ENCODE measurements at places on chromosomes 2 and 18.

- DNase-seq = no peak
These were observed 135.5 kb upstream of the MYT1L start for GRCh38 chr2:2466534-2466933.

GRCh38 chr2:159648643-159649042 is 32.3 kb upstream of the BAZ2B start:
- DNase-seq = no peak

DNA sequence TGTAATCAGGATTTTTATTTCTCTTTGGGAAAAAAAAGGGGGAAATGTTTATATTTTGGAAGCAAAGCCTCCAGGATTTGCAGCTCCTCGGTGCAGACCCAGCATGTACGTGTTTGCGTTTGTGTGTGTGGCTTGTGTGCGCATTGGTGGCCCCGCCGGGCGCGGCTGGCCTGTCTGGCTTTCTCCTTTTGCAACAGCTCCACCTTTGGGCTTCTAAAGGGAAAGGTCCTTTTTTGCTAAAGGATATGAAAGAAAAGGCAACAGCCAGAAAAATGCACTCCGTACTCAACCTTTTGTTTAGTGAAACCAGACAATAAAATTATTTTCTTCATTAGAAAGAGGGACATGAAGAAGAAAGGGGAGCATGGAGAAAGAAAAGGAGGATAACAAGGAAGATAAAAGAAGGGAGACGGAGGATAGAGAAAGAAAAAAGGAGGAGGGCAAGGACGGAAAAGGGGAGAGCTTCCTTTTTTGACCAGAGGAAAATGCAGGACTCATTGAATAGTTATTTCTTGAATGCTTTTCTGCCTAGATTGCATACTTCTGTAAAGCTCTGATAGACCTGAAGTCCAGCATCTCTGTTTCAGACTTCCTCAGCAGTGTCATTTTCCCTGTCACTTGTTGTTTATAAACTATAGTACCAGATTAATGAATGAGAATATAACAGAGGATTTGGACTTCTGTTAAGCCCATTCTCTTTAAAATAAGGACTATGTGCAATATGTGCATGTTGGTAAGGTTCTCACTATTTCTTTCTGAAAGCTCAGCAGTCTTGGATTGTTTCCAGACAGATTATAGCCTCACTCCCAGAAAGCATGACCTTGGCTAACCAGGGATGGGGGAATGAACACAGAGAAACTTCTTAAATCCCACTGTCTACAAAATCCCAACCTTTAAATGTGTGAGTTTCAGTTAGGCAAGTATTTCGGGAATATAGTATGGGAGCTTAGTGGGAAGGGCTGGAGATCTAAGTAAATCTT is 563.1 kb upstream of the PIK3C3 start:
- no peak for DNase-seq

- DNase-seq = no peak
These were observed 53.4 kb upstream of the IL1RL1 start for GRCh38 chr2:102258025-102258385.

GRCh38 chr2:127108090-127108523 is 1.2 kb upstream of the BIN1 start:
- DNase-seq = no peak

DNA sequence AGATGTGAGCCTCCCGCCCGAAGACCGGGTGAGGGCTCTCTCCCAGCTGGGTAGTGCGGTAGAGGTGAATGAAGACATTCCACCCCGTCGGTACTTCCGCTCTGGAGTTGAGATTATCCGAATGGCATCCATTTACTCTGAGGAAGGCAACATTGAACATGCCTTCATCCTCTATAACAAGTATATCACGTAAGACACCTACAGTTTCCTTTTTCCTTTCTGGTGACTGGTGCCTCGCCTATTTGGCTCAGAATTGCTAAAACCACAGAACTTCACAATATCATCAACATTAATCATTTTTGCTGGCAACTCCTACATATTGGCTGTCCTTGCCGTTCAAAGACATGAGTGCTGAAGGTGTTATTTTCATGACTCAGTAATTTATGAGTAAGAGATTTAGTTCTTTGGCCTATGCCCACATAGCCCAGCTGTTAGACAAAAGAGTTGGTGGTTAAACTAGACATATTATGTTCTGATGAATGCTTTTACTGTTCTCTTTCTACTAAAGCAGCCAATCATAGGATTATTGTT is 2.2 kb downstream of the STAMBP start:
- DNase-seq = no peak

- no peak for DNase-seq
These were observed 308.5 kb downstream of the TNS1 start for GRCh38 chr2:217694291-217694690.

DNA sequence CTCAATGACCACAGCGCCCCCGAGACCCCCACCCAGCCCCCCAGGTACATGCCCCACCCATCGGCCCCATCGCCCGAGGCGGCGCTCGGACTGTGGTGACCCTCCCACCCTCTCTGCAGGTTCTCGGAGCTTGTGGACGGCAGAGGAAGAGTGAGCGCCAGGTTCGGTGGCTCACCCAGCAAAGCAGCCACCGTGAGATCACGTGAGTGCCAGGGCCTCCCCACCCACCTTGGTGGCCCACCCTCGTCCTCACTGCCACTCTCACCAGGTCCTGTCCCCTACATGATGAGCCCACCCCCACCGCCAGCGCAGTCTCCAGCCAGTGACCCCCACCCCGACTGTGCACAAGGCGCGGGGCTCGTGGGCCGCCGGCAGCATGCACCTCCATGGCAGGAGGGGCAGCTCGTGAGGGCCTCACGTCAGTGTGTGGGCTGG is 30.4 kb downstream of the MTERF4 start:
- no peak for DNase-seq

DNA sequence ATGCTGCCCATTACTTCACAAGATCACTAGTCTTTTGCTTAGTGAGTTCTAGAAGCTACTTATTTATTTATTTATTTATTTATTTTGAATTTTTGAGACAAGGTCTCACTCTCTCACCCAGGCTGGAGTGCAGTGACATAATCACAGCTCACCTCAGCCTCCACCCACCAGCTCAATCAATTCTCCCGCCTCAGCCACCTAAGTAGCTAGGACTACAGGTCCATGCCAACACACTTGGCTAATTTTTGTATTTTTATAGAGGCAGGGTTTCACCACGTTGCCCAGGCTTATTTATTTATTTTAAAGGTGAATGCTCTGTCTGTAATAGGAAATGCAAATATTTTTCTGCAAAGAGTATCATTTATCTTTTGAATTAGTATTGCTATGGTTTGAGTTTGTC is 67.7 kb downstream of the ATAD2B start:
- DNase-seq = no peak

DNA sequence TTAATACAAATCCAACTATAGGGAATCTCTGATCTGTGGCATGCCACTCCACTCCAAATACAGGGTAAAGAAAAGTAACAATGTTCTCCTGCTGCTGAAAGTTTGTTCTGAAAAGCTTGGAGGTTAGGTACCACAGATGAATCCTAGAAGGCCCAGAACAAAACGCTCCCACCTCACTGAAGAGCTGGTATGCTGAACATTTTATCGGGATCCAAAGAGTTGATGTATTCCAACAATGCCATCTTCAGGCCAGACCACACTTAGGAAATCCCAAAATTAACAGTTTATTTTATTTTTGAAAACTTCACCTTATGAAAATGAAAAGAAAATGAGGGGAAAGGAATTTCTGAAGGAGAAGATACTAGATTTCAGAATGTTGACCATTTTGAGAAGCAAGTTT is 145.1 kb upstream of the CDH19 start:
- no peak for DNase-seq

DNA sequence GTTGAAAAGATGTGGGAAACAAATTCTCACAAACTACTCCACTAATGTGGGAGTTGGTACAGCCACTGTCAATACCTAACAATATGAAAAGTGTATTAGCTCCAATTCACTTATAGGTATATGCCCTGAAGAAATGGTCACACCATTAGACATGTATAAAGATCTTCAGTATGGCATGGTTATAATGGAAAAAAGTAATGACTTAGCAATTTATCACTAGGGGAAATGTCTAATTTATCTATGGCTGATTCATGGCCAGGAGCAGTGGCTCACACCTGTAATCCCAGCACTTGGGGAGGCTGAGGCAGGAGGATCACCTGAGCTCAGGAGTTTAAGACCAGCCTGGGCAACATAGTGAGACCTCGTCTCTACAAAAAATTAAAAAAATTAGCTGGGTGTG is 52.5 kb downstream of the UGP2 start:
- DNase-seq = no peak

- DNase-seq = no peak
These were observed 376.2 kb downstream of the SOX11 start for GRCh38 chr2:6068429-6068828.

GRCh38 chr18:44392933-44393332 is 287.8 kb upstream of the SETBP1 start:
- no peak for DNase-seq

DNA sequence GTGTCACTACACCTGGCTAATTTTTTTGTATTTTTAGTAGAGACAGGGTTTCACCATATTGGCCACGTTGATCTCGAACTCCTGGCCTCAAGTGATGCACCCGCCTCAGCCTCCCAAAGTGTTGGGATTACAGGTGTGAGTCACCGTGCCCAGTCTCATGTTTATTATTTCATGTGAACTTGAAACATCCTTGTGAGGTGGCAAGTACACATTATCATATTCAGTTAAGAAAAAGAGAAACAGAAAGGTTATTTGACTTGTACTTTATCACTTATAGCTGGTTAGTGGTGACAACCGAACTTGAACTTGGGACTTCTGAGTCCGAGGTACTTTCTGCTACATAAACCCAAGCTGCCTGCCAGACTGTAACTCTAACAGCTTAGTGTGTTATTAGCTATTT is 24.4 kb downstream of the ABHD3 start:
- no peak for DNase-seq

GRCh38 chr2:156430236-156430979 is 5.8 kb upstream of the GPD2 start:
- DNase-seq = no peak

DNA sequence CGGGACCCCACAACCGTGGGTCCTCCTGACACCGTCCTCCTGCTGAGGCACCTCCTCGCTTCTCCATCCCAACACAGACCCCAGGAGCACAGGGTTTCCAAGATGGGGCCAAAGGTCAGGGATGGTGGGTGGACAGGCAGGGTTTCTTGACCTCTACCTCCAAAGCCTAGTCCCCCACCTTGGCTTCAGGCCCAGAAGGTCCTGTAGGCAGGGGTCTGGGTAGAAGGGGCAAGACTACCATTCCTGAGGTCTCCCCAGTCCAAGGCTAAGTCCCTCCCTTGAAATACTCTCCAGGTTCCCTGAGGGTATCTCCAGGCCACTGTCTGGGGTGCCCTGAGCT is 7.1 kb downstream of the CYP26B1 start:
- no peak for DNase-seq

DNA sequence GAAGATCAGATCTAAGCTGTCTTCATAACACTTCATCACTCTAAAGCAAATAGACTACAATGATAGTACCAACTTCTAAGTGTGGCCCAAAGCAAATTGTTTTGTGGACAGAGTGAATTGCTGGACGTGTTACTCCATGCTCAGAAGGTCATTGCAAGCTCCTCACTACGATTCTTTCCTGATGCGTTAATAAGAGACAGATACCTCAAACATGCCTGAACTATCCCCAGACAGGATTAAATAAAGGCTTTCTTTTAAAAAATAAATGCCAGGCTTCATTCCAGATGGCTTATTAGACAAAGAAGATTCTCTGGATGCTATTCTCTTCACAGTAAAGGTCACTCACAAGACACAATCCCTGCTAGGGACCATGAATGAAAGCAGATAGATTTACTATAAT is 621.2 kb downstream of the DCDC2C start:
- DNase-seq = no peak

DNA sequence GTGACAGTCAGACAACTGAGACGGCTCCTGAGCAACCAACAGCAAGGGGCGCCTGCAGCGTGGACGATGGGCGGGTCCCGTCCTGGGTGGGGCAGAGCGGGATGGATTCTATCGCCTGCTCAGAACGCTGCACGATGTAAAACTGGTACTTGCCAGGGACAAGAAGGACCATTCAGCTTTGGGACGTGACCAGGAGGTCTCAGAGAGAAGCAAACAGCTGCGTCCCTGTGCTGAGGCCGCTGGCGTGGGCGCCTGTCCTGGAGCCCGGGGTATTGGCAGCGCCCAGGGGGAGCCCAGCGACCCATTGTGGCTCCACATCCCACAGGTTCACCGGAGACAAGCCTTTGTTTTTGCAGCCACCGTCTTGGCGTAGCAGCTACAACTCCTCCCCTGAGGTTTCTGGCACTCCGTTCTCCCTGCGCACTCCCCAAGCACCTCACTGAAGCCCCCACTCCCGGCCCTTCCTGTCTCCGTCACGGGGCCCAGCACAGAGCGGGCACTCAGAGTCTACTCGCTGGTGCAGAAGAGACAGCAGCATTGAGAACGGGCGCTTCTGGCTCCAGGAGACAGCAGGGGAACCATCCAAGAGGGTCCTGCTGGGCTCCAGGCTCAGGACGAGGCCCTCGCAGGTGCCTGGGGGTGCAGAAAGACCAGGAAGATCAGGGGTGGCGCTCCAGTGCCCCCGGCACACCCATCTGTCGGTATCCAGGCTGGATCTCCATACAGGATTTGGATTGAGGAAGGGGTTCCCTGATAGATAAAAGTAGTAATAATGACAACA is 22.1 kb upstream of the KCNG2 start:
- no peak for DNase-seq

GRCh38 chr18:51614033-51614432 is 416.6 kb upstream of the MEX3C start:
- DNase-seq = no peak

DNA sequence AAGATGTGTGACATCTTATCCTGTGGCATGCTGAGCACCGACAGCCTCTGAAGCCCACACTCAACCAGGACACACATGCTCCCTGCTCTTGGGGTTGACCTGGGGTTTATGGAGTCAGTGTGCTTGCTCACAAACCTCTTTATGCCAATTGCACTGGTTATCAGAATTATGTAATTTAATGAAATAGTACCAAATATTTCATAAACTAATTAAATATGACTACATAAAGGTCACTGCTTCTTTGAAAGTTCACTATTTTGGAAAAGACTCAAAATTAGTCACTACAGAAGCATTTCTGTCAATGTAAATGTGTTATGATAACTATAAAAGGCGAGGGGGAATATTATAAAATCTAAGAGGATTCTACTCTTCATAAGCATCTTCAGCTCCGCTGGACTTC is 76.7 kb downstream of the FHOD3 start:
- DNase-seq = no peak

- no peak for DNase-seq
These were observed 86.5 kb downstream of the INHBB start for GRCh38 chr2:120432293-120432975.

DNA sequence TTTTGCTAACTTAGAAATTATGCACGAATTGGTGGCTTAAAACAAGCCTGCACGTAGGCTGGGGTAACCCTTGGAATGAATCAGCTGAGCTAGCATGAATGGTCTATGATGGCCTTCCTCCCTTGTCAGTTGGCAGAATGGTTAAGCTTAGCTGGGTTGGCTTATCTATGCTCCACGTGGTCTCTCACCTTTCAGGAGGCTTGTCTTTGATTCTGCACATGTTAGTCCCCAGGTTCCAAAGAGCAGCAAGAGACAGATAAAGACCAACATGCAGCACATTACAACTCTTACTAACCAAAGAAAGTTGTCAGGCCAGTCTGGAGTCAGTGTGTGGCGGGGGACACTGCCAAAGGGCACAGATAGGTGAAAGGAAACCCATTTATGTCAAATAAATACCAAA is 700.9 kb upstream of the SYT4 start:
- DNase-seq = no peak
